ENCODE measurements at places on chromosomes 16 and 17. TPM values are rescaled to one million over a fixed set of nuclear protein-coding genes. Genes with fewer than 3 reads are reported as not detected.

BOLA2B gene
- 13.4 TPM for total RNA-seq

NOD2 gene
- 0.34 TPM for total RNA-seq

CD19 gene
- total RNA-seq = not detected

C17orf67 gene
- total RNA-seq = 6.0 TPM

KRTAP9-4 gene
- total RNA-seq = not detected

CA7 gene
- not detected for total RNA-seq

CMTM2 gene
- total RNA-seq = not detected

DNAI2 gene
- not detected for total RNA-seq

TSR3 gene
- total RNA-seq = 59.5 TPM

KLHDC4 gene
- total RNA-seq = 22.8 TPM

BAIAP2 gene
- total RNA-seq = 45.2 TPM

CCDC154 gene
- 0.17 TPM for total RNA-seq

RNF227 gene
- total RNA-seq = 0.43 TPM

AATK gene
- 1.7 TPM for total RNA-seq

OR1A1 gene
- total RNA-seq = not detected

SHCBP1 gene
- total RNA-seq = 4.4 TPM

CLEC19A gene
- not detected for total RNA-seq

TBX4 gene
- total RNA-seq = not detected

DPEP3 gene
- 0.09 TPM for total RNA-seq

KRT32 gene
- total RNA-seq = not detected

SLC13A2 gene
- total RNA-seq = not detected

ALOX15B gene
- total RNA-seq = not detected

SMCR8 gene
- total RNA-seq = 15.2 TPM

CALCOCO2 gene
- 38.7 TPM for total RNA-seq

ITGA2B gene
- total RNA-seq = 0.65 TPM

OTOP2 gene
- total RNA-seq = not detected

CANT1 gene
- total RNA-seq = 42.5 TPM

MPO gene
- not detected for total RNA-seq

TGFB1I1 gene
- 30.9 TPM for total RNA-seq

BRIP1 gene
- total RNA-seq = 1.9 TPM

CBFA2T3 gene
- under 0.01 TPM for total RNA-seq

ITGB3 gene
- 357 TPM for total RNA-seq

SOST gene
- not detected for total RNA-seq

CFAP119 gene
- 0.54 TPM for total RNA-seq

NPIPB13 gene
- total RNA-seq = 2.0 TPM

MT4 gene
- not detected for total RNA-seq

CYGB gene
- total RNA-seq = 0.95 TPM

DPEP2 gene
- total RNA-seq = 15.0 TPM

PROCA1 gene
- total RNA-seq = 0.26 TPM

SYT17 gene
- 2.0 TPM for total RNA-seq

CARHSP1 gene
- 133 TPM for total RNA-seq

RAB26 gene
- total RNA-seq = 0.26 TPM

CMTM1 gene
- 2.1 TPM for total RNA-seq

COPZ2 gene
- 11.2 TPM for total RNA-seq

RAB11FIP4 gene
- not detected for total RNA-seq

CTRB2 gene
- not detected for total RNA-seq
